Putamen (tissue), 1 donor: ENCODE measurements at places on chromosomes 2 and 18.

GRCh38 chr2:223701761-223702160 is 99.6 kb upstream of the SCG2 start:
- no peak for DNase-seq

DNA sequence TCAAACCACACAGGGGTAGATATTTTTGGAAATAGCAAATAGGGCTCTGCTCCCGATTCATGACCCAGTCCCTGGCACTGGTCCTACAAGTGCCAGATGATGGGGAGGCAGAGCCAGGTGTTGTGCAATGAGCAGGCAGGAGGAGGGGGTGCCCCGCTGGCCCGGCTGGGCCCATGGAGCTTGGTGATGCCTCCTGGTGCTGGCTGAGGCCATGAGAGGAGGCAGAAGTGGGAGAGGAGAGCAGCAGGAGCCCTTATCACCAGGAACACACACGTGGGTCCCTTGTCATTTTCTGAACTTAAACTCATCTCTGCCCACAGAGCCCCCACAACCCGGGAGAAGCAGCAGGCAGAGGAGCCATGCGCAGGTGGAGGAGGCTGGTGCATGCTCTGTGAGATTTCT is 90.5 kb upstream of the MAPK4 start:
- DNase-seq, result peak; percentile 84

DNA sequence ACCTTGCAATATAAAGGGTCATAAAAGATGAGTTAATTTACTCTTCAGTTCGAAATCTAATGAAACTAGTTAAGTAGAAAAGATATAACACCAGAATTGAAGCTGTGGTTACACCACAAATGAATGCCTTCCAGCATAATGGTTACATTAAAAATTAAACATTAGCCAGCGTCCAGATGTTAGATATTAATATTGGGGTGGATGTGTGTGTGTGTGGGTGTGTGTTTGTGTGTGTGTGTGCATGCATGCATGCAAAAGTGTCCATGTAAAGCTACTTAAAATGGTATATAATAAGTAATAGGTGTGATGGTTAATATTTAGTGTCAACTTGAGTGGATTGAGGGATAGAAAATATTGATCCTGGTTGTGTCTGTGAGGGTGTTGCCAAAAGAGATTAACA is 170.4 kb upstream of the FN1 start:
- no peak for DNase-seq

DNA sequence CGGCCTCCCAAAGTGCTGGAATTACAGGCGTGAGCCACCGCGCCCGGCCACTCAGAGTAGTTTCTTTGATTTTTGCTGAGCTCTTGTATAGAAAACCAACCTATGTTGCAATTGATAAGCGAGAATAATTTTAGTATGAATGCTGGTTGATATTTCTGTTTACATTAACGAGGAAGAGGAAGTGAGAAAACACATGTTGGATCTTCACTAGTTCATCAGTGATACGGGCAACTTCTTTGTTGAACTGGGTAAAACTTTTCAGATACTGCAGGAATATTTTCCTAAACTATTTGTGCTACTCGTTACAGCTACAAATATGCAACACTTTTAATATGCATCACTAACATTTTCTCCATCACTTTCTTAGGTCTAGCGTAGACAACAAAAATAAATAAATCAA is 67.9 kb upstream of the SLC25A52 start:
- DNase-seq, result no peak

GRCh38 chr2:109339519-109339966 is 210.5 kb downstream of the SH3RF3 start:
- no peak for DNase-seq

GRCh38 chr2:51711766-51712165 is 679.8 kb upstream of the NRXN1 start:
- DNase-seq, result no peak

GRCh38 chr2:30702694-30703093 is 104.6 kb downstream of the CAPN13 start:
- no peak for DNase-seq

DNA sequence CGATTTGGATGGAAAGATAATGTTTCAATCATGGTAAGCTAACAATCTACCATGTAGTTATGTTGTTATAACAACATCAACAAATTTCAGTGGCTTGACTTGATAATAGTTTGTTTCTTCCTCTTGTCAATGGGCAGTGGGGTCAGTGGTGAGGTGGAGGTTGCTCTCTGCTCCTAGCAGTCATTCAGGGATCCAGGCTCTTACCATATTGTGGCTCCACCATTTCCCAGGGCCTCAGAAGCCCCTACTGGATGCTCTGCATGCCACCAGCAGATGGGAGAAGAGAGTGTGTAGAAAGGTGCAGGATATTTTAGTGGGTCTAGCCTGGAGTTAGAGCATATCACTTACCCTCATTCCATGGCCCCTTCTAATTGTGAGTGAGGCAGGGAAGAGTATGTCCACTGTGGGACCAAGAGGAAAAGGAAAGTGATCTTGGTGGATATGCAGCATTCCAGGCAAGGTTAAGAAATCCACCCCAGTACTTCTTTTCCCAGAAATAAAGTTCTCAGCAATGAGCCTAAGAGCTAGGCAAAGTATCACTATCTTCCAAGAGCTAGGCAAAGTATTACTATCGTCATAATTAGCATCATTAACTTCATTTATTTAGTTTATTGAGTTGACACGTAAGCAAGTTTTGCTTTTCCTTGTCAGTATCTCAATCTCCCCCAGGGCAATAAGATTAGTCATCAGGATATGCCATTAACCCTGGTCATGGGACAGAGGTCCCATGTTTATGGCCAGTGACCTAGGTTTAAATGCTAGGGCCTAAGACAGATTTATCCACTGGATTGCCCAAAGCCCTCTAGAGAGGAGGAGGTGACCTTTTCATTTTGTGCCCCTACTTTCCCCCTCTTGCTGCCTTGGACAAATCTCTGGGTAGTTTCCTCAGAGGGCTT is 4.2 kb upstream of the IWS1 start:
- DNase-seq, result no peak

- no peak for DNase-seq
These were observed 192.9 kb downstream of the INHBB start for GRCh38 chr2:120538691-120539423.

DNA sequence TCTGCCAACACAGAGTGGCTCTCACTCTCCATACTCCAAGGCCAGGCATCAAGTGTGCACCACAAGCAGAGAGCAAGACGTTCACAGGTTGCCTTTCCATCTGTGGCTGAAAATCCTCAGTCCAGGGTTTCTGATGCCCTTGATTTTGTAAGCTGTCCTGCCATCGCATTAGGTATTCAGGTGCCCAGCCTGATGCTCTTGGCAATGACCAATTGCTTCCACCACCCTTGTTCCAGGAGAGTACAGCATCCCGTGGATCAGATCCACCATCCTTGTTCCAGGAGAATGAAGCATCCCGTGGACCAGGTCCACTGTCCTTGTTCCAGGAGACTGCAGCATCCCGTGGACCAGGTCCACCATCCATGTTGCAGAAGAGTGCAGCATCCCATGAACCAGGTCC is 133.4 kb upstream of the GPC1 start:
- DNase-seq, result no peak

- no peak for DNase-seq
These were observed 58.5 kb downstream of the MEX3C start for GRCh38 chr18:51138936-51139335.

DNA sequence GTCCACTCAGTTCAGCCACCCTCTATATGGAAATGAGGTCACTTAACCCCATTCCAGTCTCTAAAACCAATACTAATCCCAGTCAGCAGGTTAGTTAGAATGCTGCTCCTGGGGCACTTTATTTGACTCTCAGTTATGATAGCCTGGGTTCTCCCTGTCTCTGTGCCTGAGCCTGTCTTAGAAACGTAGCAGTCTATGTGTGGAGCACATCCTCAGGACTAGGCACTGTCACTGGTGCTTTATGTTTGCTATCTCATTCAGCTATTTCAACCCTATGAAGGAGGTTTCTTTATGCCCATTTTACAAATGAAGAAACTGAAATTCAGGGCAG is 152.5 kb upstream of the PKDCC start:
- DNase-seq, result no peak

GRCh38 chr18:45843019-45843418 is 17.5 kb downstream of the SIGLEC15 start:
- no peak for DNase-seq

GRCh38 chr2:64711252-64711800 is 57.6 kb upstream of the SERTAD2 start:
- DNase-seq, result no peak

GRCh38 chr2:236582968-236583367 is 13.3 kb downstream of the ACKR3 start:
- DNase-seq, result no peak

DNA sequence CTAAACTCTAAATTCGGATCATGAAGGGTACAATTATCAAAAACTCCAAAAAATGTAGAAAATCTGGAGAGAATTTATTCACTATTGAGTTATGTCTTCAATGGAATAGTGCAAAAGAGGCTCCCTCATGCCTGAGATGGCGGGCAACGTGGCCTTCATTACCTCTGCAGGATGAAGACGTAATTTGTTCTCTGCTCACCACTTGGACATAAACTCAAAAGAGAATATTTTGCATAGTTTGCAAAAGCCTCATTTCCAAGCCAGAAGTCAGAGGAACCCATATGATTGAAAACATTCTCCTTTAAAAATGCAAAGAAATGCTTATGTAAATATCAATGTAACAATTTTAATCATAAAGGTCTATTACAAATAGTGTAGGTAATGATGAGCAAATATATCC is 58.7 kb downstream of the SLC25A12 start:
- DNase-seq, result no peak

- DNase-seq, result no peak
These were observed 4.5 kb downstream of the RAB31 start for GRCh38 chr18:9712611-9713010.

DNA sequence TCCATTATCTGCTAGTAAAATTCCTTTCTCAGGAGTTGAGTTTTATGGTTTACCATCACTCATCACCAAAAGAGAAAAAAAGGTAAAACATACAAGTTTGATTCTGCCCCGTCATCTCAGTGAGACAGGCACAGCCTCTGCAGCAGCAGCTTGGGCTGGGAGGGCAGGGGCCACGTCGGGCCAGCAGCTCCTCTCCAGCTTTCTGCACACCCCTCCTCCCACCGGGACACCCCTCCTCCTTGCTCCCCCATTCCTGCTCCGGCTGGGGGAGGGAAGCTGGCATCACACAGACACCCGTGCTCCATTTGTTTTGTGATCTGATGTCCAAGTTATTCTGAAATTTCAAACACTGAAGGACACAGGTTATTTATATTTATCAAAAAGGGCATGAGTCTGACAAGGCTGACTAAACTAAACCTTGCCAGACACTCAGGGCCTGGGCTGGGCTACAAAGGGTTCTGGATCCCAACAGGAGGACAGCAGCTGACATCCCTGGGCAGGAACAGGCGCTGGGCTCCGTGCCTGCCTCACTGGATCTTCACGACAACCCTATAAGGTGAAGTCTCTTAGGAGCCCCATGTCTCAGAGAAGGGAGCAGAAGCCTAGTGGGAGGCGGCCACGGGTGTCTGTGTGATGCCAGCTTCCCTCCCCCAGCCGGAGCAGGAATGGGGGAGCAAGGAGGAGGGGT is 71.4 kb downstream of the HDAC4 start:
- no peak for DNase-seq

- no peak for DNase-seq
These were observed 427.9 kb upstream of the HNRNPA3 start for GRCh38 chr2:176784633-176785200.

DNA sequence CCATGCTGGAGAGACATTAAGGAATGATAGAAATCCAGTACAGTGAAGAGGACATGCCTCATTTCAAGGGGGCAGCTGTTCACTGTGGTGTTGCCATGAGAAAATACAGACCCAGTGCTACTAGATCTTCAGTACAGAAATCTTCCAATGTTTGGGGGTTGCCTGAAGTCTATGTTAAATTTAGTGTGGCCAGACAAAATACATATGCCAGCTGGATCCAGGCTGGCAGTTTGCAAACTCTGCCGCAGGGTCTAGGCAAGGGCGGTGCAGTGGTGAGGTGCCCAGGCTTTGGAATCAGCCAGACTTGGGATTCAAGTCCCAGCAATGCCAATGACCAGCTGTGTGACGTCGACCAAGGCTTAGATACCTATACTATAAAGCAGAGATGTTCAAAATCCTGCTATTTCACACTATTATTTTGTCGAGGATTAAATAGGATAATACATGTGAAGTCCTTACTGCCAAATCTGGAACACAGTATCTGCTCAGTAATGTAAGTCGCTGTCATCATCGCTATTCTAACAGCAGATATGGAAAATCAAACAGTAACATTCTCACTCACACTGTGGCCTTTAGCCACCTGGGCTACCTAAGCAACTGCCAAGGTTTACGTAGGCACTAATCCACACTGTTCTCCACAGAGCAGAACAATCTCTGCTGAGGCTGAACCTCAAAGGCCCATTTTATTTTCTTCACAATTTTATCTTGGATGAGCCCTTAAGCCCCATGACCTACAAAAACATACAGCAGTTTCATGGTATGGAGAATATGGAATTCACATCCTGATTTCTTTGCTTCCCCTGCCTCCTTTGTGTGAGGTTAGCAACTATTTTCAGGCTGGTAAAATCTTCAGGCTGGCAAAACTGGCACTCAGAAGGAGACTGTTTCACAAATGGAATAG is 5.9 kb upstream of the TMSB10 start:
- no peak for DNase-seq

DNA sequence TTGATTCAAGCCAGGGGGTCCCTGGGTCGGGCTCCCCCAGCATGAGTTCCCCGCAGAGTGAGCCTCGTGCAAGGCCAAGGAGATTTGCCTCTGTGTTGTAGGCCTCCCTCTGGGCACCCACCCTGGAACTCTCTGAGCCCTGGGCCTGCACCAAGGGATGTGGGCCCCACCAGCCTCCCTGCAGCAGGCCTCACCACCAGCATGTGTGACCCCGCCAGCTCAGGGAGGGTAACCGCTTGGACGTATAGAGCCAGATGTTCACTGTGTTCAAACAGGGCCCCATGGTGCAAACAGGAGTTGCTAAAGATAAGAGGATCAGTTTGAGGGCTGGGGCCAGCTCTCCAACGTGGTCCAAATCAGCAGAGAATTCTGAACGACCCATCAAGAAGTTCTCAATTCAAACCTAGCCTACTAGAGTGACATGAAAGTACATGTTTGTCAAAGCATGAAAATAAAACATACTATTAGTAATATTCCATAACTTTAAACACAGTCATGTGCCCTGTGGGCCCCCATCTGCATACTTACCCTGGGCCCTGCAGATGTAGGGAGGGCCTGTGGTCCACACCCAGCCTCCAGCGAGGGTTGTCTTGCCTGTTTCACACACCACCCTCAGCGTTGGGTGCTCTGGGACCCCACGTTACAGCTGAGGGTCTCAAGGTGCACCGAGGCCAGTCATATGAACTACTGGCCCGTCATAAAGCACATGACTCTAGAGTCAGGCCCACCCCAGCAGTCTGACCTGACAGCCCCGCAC is 5.5 kb upstream of the TUBB6 start:
- DNase-seq, result no peak

DNA sequence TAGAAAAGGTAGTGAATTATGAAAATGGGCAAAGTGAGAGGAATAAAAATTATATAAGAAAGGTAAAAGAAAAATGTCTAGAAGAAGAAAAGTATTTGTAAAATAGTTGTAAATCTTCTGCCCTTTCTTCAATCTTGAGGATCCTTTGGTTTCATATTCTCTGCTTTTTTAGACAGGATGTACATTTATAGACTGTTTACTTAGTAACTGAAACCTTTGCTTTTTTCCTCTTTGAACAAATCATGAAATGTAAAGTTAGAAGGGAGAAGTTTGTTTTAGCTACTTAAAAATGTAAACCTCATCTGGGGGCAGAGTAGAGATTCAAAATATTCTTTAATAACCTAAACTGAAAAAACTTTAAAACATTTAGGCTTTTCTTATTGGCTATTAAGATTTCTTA is 150.4 kb upstream of the ITGA4 start:
- no peak for DNase-seq
